Activated naive CD4-positive, alpha-beta T cell treated with anti-CD3 and anti-CD28 coated beads, Interleukin-2, amount 50 U/mL, for 16 hours (primary cell): ENCODE measurements at places on chromosomes 2 and 18.

DNA sequence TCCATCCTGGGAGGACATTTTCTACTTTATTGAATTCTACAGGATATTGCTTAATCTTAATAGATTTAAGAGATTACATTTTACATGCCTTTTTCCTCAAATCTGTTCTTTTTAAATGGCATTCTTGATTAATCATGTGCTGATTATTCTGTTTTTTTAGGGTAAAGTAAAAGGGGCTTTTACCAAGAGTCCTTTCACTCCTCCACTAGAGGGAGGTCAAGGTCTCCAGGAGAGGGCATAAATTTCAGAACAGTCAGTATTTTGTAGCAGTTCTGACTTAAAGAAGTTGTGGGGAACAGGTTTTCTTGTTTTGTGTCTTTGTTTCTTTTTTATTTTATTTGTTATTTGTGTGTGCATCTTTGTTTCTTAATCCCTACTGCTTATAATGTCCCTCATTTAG lies 25.4 kb downstream of the WDR75 start:
- DNase-seq, result no peak

DNA sequence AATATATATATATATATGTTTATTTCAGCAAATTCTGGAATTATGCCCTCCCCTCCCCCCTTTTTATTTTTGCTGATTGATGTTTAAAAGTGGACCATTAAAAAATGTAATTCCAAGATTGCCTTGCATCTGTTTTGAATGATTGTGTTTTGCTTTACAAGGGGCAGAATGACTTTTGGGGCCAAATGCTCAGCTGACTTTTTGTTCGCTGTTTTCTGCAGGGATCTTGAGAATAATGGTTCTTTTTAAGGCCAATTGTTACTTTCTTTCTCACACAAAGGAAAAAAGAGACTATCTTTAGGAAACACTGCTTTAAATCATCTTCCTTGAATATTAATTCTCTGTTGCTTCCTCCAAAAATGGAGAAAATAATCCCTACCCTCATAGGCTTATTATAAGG lies 95.9 kb downstream of the FMNL2 start:
- no peak for DNase-seq

GRCh38 chr2:189177251-189177840 lies 2.2 kb downstream of the COL5A2 start:
- DNase-seq, result no peak

DNA sequence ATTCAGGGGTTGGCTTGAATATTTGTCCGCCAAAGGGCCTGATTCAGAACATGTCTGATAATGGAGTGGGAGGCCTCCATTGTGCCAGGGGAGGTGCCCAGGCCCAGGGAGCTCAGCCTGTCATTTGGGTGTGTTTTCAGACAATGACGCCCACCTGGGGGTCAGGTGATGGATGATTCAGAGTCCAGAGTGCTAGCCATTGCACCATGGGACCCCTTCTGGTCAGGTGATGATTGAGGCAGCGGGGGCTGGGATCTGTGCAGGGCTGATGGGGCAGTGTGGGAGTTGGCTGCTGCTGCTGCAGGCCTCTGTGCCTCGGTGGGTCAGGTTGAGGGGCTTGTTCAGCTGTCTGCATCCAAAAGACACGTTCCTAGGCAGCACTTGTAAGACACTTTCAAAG lies 8.3 kb upstream of the ARHGEF4 start:
- DNase-seq, result no peak

DNA sequence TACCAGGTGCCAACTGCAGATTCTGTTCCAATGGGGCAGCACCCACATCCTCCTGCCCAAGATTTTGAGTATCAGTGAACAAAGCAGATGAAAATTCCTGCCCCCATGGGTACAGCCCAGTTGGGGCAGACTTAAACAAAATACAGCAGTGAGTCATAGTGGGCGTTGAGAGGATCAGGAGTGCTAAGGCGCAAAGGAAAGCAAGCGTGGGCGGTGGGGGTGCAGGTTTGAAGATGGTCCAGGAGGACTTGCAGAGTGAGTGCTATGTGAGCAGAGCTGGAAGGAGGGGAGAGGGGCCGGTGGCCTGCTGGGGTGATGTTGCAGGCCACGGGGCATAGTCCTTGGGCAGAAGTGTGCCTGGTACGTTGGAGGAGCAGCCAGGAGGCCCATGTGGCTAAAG lies 24.7 kb downstream of the STEAP3 start:
- DNase-seq, result no peak

GRCh38 chr2:59921743-59922142 lies 631.7 kb downstream of the BCL11A start:
- DNase-seq, result no peak

DNA sequence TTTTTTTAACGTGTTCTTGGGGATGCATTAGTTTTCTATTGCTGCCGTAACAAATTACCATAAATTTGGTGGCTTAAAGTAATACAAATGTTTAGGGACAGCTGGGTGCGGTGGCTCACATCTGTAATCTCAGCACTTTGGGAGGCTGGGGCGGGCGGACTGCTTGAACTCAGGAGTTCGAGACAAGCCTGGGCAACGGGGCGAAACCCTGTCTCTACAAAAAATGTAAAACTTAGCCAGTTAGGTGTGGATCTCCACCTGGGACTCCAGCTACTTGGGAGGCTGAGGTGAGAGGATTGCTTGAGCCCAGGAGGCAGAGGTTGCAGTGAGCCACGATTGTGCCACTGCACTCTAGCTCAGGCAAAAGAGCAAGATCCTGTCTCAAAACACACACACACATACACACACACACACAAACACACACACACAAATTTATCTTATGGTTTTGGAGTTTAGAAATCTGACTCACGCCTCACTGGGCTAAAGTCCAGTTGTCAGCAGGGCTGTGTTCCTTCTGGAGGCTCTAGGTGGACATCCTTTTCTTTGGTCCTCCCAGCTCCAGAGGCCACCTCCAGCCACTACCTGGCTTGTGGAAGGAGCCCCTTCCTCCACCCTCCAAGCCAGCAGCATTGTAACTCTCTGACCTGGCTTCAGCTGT lies 76.1 kb downstream of the SEPTIN10 start:
- DNase-seq, result no peak

DNA sequence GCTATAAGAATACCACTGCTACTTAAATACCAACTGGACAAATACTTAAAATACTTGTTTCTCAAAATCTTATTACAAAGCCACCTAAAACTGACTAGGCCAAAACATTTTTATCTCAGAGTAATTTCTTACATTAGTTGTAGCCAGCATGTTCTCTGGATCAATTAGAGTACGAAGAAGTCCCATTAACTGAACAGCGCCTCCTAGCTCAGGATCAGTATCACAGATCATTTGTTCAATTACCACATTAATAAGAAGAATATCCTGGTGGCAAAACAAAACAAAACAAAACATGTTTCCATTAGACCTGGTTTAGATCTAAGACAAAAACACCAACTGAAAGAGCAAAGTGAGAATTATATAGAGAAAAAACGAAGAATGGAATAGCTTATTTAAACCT lies 36.0 kb downstream of the PPP4R3B start:
- DNase-seq, result no peak

GRCh38 chr18:70553245-70553935 lies 264.5 kb downstream of the SOCS6 start:
- no peak for DNase-seq

- no peak for DNase-seq
Measured at GRCh38 chr2:172260336-172260735, 157.6 kb upstream of the DLX2 start.

GRCh38 chr18:75016025-75016717 lies 192.8 kb downstream of the PTGR3 start:
- no peak for DNase-seq

DNA sequence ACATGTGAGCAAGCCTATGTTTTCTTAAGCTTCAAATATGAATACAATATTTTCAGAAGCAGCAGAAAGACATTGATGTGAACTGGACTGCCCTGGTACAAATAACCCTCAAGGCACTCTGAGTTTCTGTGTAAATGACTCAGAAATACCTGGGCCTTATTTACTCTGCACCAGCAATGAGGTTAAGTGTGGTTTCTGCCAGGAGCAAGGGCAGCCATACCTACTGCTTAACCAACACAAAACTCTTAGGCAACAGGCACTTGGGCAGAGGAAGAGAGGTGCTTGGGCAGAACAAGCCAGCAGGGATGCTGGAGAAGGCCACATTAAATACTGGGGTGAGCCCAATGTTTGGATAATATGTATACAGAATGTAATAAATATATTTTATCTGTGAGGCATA lies 29.4 kb upstream of the ARL5A start:
- DNase-seq, result no peak

DNA sequence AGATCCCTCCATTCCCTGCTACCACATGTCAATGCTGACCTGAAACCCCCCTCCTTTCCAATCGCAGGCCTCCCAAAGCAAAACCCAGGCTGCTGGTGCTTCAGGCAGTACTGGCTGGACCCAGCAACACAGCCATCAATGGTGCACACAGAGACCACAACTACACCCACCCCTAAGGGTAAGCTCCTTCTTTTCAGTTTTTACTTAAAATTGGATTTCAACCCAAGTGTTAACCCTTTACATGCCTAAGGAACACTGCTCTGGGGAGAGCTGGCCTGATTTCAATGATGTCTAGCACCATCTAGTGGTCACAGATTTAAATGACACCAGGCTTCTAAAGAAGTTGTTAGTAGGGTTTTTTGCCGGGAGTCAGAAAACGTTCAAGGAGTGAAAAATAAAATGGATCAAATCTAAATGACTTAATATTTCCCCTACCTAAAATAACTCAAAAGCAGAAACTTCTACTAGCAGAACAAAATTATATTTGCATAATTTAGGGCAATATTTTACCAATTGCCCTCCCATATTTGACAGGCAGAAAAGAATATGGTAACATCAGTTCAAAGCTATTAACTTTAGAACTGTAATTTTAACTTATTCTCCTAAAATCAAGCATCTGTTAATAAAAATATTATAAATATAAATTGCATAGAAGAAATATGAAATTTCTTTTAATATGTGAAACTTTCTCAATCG lies 24.6 kb downstream of the FECH start:
- DNase-seq, result no peak

DNA sequence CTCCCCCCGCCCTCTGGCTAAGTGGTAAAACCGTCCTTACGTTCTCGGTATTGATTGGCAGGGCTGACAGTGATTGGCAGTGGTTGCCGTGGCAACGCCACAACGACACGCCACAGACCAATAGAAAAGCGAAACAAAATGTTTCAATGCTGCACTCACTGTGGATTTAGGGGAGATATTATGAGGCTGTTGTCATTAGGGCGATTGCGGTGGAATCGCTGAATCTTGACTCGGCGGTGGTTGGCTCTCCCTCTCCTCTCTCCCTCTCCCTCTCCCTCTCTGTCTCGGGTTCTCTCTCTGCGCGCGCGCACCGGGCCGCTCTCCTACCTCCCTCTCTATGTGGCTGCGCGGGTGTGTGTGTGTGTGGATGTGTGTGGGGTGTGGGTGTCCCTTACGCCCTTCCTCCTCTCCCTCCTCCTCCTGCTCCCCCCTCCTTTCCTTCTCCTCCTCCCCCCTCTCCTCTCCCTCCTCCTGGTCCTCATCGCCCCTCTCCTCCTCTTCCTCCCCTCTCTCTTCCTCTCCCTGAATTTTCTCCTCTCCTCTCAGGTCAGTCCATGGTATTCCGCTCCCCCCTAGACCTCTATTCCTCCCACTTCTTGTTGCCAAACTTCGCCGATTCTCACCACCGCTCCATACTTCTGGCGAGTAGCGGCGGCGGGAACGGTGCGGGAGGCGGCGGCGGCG lies at the start of gene SIX3:
SIX3 (plus strand) TSS at position 152 of the 684 bp plus-strand sequence; CDS start at position 555, 403 bp downstream.
- DNase-seq, result no peak

- DNase-seq, result no peak
Measured at GRCh38 chr2:150137338-150138069, 350.0 kb downstream of the RND3 start.
